ENCODE measurements at places on chromosomes 11 and 22.

GRCh38 chr11:111059726-111060125 is 185.8 kb upstream of the POU2AF2 start:
- DNase-seq = no peak

DNA sequence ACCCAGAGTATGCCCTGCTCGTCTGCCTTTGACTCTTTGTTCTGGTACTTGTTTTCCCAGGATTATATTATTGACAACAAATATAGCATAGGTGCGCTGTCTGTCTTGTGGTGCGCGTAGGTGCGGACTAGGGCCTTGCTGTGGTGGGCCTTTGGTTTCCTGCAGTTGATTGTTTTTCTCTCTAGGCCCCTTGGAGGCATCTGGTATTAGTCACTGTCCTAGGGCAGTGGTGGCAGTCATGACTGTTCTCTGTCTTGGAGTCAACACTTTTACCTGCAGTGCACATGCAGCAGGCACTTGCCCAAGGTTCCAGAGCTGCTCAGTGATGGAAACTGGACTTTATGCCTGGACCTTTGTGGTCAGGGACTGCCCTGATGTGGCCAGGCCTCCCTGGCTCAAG is 18.6 kb downstream of the PPP6R2 start:
- no peak for DNase-seq

- no peak for DNase-seq
Observed at GRCh38 chr11:26134481-26135355, 197.2 kb upstream of the ANO3 start.

- no peak for DNase-seq
Observed at GRCh38 chr11:2448661-2449547, 4.1 kb downstream of the KCNQ1 start.

DNA sequence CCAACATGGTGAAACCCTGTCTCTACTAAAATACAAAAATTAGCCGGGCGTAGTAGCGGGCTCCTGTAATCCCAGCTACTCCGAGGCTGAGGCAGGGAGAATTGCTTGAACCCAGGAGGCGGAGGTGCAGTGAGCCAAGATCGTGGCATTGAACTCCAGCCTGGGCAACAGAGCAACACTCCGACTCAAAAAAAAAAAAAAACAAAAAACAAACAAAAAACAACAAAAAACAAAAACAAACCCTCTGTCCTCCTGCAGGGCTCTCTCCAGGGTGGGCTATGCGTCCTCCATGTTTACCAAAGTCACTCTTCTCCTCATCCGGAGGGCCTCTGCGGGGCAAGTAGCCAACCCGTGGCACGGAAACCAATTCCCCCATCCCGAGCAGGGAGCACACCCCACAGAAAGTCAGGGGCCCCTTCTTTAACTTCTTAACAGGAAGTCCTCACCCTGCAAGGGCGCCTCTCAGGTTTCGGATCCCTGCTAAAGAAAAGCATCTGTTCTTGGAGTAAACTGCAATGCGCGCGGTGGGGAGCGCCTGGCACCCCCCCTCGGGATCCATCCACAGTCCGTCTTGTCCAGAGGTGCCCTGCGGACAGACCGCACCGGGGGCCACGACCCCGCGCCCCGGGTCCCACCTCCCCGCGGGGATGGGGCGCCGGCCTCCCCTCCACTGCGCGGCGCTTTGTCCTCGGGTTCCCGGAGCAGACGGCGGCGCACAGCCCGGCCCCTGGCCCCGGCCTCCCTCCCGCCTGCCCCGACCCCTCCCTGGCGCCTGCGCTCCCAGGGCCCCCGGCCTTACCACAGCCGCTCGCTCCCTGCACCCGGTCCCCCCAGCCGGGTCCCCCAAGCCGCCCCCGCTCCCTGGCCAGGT is 712 bp downstream of the CERK start:
- DNase-seq = no peak

DNA sequence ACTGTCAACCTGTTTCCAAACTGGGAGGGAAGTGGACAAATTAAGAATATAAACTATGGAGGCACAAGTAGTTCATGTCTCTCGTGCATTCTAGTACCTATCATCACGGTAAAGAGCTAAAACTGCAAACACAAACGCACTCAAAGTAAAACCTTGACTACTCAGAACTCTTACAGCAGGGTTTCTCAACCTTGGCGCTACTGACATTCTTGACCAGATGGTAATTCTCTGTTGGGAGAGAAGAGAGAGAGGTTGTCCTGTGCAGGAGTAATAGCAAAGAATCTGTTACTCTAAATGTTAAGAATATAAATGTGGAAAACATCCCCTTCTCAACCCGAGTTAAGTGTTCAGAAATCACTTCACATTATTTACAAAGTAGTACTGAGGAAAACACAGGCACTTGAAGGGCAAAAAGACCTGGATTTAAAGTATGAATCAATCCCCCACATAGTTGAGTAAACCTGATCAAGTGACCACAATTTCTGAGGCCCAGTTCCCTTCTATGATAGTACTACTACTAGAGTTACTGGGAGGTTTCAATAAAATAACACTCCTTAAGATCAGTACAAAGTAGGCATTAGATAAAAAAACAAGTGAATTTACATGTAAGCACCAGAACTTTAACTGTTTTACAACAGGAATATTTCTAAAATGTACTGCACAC is 73.1 kb upstream of the ARHGAP32 start:
- no peak for DNase-seq

- no peak for DNase-seq
Observed at GRCh38 chr11:122156940-122157382, 40.9 kb upstream of the BLID start.

- no peak for DNase-seq
Observed at GRCh38 chr11:59247531-59248227, 35.0 kb upstream of the MPEG1 start.

- no peak for DNase-seq
Observed at GRCh38 chr11:121244884-121245283, 47.7 kb upstream of the SC5D start.

DNA sequence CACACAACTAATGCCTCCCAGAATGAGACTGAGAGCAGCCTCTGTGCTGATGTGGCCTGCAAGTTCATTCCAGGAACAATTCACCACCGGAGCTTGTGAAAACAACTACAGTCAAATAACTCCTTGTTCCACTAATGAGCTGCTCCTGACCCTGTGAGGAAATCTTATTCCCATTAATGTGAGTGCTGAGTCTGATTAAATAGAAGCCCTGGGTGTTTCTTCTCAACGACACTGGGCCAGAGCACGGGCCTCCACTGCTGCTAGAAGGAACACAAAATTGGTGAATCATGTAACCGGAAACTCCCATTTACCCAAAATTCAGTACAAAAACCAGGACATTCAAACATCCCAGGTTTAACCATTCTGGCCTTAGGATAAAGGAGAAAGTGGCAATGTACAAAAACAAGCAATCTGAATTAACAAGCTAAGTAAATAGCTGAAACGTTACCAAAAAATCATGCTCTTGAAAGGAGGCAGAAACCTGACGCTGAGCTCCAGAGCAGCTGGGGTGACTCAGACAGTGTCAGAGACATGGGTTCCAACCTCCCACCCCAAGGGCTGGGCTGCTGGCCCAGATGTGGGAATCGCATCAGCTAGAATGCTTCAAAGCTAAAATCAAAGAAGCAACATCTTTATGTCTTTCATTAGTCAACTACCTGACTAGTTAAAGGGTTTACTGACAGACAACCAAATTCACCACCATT is 26.7 kb downstream of the SERGEF start:
- DNase-seq = no peak

GRCh38 chr11:84993386-84993785 is 633.8 kb downstream of the DLG2 start:
- no peak for DNase-seq

GRCh38 chr11:114059278-114059983 is at the start of gene ZBTB16:
Gene ZBTB16, plus strand, starts transcription at chr11:114059711. Its CDS starts 3,590 bp downstream, at chr11:114063301.
- peak; percentile 93 for DNase-seq
